ENCODE measurements at places on chromosomes 1 and 21.

GRCh38 chr1:160685266-160685665 is 26.4 kb downstream of the CD48 start:
- DNase-seq = no peak

DNA sequence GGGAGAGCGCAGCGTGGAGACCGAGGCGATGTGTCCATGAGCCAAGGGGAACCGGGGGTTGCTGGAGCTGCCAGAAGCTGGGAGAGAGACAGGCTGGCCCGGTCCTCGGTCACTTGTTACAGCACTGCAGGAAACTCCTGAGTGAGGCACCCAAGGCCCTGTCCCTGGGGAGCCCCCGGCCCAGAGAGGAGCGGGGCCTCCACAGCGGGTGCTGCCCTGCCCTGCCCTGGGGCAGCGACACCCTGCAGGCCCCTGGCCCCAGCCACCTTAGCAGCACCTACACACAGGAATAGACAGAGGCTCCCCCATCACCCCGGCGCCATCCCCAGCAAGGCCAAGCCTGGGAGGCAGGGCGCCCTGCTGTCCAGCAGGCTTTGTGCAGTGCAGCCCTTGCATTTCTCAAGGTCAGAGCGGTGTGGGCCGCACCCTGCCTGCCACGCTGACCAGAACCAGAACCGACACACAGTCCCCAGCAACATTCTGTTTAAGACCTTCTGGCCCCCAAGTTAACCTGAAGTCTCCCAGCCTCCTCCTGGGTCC is 6.6 kb upstream of the MEGF6 start:
- DNase-seq = no peak

GRCh38 chr1:181936269-181936668 is 125.2 kb downstream of the ZNF648 start:
- DNase-seq = peak; percentile 36

- no peak for DNase-seq
Observed at GRCh38 chr1:247453245-247453644, 4.7 kb downstream of the OR2B11 start.

DNA sequence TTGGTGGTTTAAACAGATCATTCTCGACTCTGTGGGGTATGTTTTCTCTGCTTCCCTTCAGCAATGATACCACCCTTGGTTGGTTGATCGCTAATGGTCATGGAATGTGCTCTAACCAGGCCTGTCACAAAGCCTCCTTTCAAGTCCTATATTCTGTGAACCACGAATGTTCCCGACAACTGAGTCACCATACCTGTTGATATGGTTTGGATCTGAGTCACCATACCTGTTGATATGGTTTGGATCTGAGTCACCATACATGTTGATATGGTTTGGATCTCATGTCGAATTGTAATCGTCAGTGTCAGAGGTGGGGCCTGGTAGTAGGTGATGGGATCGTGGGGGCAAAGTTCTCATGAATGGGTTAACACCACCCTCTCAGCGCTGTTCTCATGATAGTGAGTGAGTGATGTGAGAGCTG is 10.2 kb upstream of the CAMK2N1 start:
- DNase-seq = no peak

DNA sequence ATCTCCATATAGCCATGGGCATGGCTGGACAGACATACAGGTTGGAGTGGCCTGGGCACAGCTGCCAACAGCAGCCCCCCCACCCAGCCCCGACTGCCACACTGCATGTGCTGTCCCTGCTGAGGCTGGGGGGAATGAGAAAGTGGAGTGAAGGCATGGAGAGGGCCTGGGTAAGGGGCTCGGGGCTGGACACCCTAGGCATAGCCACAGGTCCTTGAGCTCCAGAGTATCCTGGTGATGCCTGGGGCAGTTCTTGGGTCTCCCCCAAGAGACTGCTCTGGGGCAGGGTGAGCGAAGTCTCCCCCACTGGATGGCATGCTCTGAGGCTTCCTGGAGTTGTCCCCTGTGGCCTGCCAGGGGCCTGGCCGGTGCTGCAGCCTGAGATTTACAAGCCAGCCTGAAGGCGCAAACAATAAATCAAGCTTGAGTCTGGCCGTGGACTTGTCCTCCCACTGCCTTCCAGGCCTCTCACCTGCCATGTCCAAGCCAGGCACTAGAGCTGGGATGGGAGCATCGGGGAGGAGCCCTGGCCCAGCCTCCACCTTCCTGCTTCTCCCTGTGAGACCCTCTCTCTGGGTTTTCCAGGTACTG is 53.6 kb downstream of the FOXO6 start:
- DNase-seq = no peak

DNA sequence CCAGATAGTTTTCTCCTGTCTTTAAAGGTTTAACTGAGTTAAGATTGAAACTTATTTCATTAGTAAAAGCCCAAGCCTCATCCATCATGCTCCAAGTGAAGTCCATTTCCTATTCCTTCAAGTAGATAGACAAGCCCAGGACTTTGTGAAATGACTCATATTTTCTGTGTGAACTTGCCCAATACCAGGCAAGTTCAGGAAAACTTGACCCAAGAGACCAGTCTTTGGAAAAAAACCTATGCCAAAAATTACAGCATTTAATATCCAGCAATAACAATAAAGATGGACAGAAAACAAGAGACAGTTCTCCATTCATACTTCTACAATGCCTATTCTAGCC is 405 bp upstream of the RAB29 start:
- DNase-seq = no peak

GRCh38 chr1:212045981-212046380 is 10.4 kb downstream of the DTL start:
- DNase-seq = no peak

- DNase-seq = no peak
Observed at GRCh38 chr1:15988856-15989736, 13.2 kb upstream of the ZBTB17 start.

DNA sequence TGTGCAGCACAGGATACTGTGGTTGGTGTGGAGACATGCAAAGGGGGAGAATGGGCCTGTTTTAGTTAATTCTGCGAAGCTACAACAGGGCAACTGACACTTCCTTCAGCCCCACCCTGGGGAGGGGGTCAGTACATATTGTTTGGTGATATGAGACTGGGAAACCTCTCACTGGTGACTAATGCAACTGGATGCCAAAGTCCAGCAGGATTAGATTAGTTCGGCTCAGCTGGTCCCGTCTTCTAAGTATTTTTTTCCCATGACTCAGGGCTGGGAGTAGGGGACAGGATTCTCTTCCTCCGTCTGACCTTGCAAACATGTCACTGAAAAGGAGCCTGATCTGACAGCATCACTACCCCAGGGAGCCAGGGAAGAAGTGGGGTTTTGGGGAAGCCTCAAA is 43.0 kb downstream of the PLXNA2 start:
- no peak for DNase-seq

GRCh38 chr1:32894681-32895080 is 6.5 kb downstream of the TMEM54 start:
- DNase-seq = no peak
